ENCODE measurements at places on chromosomes 13 and 19. TPM values are rescaled to one million over a fixed set of nuclear protein-coding genes. Genes with fewer than 3 reads are reported as not detected.

DNA sequence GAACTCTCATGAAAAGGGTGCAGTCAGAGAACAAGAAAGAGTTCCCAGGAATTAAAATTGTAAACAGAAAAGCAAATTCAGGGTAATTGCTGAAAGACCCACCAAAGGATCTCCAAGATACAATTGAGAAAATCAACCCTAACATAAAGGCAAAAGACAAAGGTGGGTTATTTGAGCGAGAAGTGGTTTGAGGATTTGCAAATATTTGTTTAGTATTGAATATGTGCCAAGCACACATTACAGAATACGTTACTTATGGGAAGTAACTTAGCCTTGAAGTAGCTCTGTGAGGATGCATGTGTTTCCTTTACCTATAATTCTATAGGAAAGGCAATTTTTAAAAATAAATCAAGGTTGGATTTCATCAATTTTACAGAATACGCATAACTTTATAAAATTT is 10.0 kb upstream of the CEACAM21 start:
- DNase-seq, result no peak

DNA sequence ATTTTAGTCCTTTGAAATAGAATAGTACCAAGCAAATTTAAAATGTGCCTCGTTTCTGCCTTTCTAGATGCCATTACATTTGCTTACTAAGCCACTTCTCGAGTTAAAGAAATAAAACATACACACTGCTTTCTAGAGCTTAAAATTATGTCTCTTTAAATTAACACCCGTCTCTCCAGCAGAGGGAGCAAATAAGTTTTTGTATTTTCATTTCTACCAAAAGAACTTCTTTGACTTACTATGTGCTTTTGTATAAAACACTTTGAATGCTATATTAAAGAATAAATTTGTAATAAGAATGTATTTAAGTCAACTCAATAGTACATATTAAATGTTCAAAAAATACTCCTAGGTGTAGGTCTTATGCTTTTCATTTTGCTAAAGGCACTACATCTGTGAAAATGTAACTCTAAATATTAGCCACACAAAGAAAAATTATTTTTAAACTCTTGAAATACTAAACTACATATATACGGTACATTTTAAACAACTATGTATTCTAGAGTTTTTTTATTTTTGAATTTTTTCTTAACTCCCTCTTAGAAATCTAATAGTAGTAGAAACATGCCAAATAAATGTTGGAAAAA is 269.3 kb upstream of the MIR17HG start:
- no peak for DNase-seq

DNA sequence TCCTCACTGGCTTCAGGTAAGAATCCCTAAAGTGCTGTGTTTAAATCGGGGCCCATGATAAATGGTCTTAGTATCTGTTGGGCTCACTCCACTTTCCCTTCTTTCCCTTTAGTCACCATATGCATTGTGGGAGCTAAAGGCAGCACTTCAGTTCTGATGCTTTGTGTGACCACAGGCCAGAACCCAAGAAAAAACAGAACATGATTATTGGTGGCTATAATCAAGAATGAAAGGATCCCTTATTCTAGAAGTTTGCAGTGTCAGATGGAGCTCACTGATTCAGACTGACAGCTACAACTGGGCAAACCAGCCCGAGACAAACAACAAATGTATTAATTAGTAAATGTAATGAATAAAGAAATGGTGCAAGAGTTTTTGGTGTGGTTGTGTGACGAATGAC is 57.3 kb upstream of the POMP start:
- DNase-seq, result no peak

- DNase-seq, result no peak
Measured at GRCh38 chr19:27935669-27936068, 1277.3 kb downstream of the UQCRFS1 start.

GRCh38 chr13:32059511-32059984 is 28.0 kb downstream of the FRY start:
- DNase-seq, result no peak

DNA sequence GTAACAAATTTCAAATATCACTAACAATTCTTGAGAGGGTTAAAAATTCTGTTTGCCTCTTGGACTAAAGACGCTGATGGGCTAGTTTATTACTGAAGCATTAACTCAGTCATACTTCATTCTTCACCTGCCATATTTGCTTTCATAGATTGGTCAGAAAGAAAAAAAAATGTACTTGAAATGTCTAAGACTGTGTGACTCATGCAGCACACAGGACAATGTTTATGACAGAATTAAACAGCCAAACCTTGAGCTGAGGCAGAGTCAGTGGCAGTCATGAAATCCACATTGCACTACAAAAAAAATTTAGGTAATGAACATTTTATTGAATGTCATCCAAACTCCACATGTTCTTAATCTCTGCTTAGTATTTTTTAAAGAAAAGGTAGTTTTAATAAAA is 135.6 kb downstream of the PRR20E start:
- no peak for DNase-seq

DNA sequence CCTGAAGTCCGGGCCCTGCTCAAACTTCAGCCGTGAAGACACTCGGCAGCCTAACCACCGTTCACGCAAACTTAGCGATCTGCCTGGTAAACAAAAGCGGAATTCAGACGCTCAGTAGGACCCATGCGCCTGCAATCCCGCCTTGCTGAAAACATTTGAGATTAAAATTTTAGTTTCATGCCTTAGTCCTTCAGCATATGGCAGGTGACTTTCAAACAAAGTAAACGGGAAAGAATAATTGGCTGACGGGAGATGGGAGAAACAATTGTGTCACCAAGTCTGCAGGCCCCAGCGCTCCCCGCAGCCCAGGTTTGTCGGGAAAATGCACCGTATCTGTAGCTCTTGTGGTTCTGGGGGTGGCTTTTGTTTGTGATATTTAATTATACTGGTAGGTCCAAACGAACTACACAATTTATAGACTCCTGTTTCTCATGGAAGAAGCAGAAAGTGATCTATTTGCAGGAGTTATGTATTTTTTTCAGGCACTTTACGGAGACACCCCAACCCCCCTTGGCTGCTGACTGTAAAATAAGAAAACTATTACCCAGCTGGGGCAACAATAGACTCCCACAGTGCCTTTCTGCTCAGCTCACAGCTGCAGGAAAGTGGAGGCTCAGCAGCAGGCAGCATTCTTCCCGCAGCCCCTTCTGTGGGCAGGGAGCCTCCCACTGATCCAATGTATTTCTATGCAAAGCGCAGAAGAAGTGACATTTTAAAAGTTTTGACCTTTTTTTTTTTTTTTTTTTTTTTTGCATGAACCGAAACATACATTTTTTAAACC is 94.8 kb downstream of the SOX1 start:
- DNase-seq, result no peak

DNA sequence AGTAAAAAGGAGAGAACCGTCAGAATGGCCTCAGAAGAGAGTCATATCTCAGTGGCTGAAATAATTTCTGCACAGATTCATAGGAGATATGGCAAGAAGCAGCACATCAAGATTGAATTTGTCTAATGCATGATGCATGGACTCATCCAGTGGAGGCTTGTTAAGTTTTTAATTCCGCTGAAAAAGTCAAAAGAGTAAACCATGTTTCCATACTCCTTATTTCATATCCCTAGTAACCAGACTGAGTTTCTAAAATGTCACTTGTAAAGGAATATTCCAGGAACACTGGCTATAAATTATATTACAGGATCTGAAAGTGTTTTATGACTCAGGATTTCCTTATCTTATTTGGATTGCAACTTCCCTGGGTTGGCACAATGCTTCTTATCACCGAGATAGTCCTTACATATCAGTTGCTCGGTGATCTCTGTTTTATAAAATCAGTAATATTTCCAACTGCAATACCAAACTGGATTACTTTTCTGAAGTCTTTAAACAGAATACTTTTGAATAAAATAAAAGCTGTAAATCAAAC is 180.2 kb upstream of the TSC22D1 start:
- DNase-seq, result no peak

- DNase-seq, result no peak
Measured at GRCh38 chr19:39996218-39996810, 546 bp upstream of the ZNF546 start.

DNA sequence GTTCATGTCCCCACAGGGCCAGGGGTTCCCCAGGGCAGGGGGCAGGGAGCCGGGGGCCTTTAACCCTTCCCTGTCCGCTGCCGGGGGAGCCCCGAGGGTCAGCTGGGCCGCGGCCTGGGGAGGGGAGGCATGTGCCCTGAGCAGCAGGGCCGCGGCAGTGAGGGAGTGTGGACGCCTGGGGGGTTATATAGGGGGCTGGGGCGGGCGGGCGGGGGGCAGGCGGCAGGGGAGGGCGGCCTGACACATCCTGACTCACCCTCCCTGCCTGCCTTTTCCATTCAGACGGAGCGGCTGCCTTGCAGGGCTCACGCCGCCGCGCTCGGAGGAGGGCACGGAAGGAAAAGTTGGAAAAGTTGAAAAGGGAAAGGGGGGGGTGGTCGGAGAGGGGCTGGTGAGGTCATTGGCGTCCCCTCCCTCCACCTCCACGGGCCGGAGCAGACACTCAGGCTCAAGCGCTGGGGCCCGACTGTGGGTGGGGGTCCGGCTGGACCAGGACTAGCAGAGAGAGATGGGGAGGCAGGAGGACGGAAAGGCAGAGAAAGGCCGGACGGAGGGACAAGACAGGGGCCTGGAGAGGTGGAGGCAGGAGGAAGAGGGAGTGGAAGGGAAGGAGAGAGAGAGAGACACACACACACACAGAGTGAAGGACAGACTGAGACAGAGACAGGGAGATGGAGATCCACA is at the start of gene IL11:
Gene IL11, minus strand, starts transcription at position 159 of the 684 bp plus-strand sequence. Its CDS starts 153 bp downstream, at position 6.
- no peak for DNase-seq

- DNase-seq, result no peak
Measured at GRCh38 chr19:2609389-2610116, 92.9 kb downstream of the GNG7 start.

- DNase-seq, result peak; percentile 12
Measured at GRCh38 chr19:18710996-18711751, 27.7 kb downstream of the CRTC1 start.

GRCh38 chr13:20264271-20265018 is 32.3 kb upstream of the GJB6 start:
- DNase-seq, result no peak

- no peak for DNase-seq
Measured at GRCh38 chr13:48231933-48232332, 1.1 kb upstream of the ITM2B start.

DNA sequence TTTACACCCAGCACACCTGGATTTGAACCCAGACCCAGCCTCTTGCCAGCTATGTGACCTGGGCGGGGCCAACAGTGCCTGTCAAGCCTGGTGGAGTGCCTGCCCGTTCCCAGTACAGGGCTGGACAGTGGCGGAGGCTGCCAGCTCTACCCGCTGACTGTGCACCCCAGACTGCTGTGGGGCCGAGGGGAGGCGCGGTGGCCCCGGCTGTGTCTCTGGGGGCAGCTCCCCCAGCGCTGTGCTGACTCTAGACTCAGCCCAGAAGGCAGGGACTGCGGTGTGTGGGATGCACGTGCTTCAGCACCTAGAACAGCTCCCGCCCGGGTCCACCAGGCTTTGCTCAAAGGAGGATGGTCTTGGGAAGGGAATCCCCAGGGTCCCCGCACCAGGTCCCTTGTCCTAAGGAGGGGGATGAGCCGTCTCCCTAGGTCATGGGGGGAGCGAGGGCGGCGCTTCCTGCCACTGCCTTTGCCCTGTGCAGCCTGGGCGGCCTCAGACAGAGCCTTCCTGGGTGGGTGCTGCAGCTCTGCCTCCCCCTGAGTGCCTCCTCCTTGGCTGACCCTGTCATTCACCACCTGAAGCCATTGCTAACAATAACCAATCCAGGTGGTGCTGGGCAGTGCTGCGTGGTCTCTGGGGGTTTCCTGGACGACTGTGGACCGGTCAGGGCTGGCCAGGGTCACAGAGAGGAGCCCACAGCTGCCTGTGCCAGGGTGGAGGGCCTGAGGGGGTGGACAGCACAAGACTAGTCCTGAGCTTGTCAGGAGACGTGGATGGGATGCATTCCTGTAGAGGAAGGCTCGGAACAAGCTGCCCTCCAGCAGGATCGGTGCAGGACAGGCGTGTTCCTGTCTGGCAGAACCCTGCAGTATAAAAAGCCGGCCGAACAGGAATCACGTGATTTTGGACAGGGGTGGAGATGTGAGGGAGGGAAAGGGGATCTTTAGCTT is 18.6 kb downstream of the TMEM255B start:
- DNase-seq, result no peak

Gene NDFIP2
- 9.7 TPM for total RNA-seq

Gene SULT2A1
- not detected for total RNA-seq

Gene IGFL4
- not detected for total RNA-seq
